Cardiac muscle cell (in vitro differentiated cells and primary cell): ENCODE measurements at places on chromosomes 16 and 17. TPM values are rescaled to one million over a fixed set of nuclear protein-coding genes. Genes with fewer than 3 reads are reported as not detected.

Gene CNTNAP1
- 15.4 and 17.9 TPM in 2 replicates for total RNA-seq

Gene CDYL2
- total RNA-seq, result 0.74 and 0.99 TPM in 2 replicates

Gene METTL23
- total RNA-seq, result 47.6 and 62.0 TPM in 2 replicates

Gene PIMREG
- 10.3 and 70.6 TPM in 2 replicates for total RNA-seq

Gene ARHGDIG
- 5.8 and 6.5 TPM in 2 replicates for total RNA-seq

Gene MEOX1
- 0.07 and 1.0 TPM in 2 replicates for total RNA-seq

Gene LONP2
- total RNA-seq, result 48.1 and 60.3 TPM in 2 replicates

Gene ABCC12
- total RNA-seq, result 0.07 TPM in 1 of 2 replicates, not detected in the other

Gene NBR1
- total RNA-seq, result 50.1 and 62.8 TPM in 2 replicates
